ENCODE measurements at places on chromosomes 12 and 14.
A peak's percentile ranks its signal among the peaks of the same experiment; 100 is the strongest.

- DNase-seq, result no peak
Observed at GRCh38 chr12:79402606-79403005, 288.2 kb downstream of the PAWR start.

DNA sequence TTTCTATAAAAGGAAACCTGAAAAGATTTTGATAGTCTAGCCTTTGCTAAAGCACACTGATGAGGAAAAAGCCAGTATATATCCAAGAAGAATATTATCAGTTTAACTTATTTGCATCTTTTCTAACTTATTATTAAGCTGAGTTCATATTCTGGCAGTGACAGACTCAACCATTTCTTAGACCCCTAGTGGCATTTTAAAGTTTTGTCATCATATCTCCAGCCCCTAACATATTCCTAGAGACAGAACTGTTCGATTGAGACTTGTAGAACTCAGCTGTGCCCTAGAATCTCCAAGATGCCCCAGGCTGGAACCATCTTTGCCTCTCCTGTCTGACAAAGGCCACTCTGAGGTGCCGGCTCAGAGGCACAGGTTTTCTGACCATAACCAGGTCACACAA is 365.6 kb downstream of the NELL2 start:
- DNase-seq, result no peak

DNA sequence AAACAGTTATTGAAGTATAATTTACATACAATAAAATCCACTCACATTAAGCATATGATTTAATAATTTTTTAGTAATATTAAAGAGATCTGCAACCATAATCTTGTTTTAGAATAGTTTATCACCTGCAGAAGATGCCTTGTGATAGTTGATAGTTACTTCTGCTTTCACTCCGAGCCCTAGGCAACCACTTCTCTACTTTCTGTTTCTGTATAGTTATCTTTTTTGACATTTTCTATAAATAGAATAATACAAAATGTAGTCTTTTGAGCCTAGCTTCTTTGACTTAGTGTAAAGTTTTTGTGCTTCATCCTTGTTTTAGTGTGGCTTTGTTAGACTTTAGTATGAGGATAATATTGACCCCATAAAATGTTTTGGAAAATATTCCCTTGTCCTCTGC is 111.0 kb downstream of the MNAT1 start:
- no peak for DNase-seq

DNA sequence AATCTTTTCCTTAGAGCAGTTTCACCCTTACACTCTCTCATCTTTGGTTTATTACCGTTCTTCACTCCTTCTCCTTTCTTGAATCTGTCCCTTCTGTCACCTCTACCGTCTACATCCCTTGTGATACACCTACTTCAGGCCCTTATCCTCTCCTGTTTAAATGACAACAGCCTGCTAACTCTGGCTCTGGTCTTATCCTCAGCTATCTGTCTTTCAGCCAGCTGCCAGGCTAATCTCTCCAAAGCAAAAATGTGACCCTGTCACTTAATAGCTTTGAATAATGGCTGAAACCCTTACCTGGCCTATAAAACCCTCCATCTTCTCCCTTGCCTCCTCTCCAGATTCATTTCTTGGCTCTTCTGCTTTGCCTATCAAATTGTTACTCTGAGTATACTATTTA is 32.3 kb downstream of the BEST3 start:
- DNase-seq, result no peak

DNA sequence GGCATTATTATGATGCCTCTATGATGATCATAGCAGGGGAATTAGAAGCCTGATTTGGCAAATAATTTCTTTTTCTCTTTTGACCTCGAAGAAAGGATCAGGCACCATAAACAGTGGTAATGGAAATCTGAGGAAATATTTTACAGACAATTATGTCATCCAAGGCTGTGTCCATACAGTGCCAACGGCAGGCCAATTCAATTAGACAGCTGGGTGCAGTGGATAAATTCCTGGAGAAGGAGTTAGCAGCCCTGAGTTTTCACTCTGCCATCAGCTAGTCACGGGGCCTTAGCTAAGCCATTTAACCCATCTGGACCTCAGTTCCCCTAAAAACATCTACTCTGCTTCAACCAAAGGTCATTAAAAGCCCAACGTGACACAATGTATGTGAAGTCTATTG is 4.1 kb downstream of the TPH2 start:
- no peak for DNase-seq

- peak; percentile 2 for DNase-seq
Observed at GRCh38 chr14:88590173-88590572, 27.3 kb downstream of the ZC3H14 start.

- DNase-seq, result no peak
Observed at GRCh38 chr12:131511391-131511802, 199.5 kb upstream of the SFSWAP start.

DNA sequence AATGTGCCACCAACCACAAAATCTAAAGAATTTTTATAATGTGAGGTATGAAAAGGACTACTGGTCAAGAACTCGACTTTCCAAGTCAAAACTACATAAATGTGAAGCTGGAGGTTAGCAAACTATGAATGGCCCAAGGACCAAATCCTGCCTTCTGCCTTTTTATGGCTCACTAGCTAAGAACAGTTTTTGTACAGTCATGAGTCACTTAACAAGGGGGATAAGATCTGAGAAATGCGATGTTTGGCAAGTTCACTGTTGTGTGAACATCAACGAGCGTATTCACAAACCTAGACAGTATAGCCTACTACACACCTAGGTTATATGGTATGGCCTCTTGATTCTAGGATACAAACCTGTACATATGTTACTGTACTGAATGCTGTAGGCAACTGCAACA is 28.2 kb downstream of the FERMT2 start:
- no peak for DNase-seq

- DNase-seq, result no peak
Observed at GRCh38 chr14:23056956-23057756, at the start of gene CDH24. Gene CDH24, minus strand, starts transcription at chr14:23057520. Its CDS starts 1,787 bp downstream, at chr14:23055733.

- DNase-seq, result no peak
Observed at GRCh38 chr14:87628129-87628528, 364.9 kb downstream of the GALC start.

GRCh38 chr12:112191840-112192321 is 66.5 kb downstream of the TRAFD1 start:
- DNase-seq, result no peak

- DNase-seq, result no peak
Observed at GRCh38 chr12:3316776-3317480, 174.1 kb upstream of the PRMT8 start.

DNA sequence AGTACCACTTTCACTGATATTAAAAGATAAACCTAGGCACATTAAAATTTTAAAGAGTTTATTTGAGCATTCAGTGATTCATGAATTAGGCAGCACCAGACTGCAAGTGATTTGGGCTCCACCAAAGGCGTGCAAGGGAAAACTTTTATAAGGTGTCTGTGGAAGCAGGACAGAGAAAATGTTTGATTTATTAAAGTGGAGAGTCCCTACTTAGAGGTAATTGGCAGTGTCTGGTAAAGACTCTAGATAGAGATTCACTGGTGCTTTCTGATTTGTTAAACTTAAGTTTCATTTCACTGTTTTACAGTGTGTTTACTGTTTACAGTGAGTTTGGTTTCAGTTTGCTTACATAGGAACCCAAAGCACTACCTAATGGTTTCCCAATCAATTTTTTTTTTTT is 72.8 kb downstream of the ANKS1B start:
- no peak for DNase-seq

DNA sequence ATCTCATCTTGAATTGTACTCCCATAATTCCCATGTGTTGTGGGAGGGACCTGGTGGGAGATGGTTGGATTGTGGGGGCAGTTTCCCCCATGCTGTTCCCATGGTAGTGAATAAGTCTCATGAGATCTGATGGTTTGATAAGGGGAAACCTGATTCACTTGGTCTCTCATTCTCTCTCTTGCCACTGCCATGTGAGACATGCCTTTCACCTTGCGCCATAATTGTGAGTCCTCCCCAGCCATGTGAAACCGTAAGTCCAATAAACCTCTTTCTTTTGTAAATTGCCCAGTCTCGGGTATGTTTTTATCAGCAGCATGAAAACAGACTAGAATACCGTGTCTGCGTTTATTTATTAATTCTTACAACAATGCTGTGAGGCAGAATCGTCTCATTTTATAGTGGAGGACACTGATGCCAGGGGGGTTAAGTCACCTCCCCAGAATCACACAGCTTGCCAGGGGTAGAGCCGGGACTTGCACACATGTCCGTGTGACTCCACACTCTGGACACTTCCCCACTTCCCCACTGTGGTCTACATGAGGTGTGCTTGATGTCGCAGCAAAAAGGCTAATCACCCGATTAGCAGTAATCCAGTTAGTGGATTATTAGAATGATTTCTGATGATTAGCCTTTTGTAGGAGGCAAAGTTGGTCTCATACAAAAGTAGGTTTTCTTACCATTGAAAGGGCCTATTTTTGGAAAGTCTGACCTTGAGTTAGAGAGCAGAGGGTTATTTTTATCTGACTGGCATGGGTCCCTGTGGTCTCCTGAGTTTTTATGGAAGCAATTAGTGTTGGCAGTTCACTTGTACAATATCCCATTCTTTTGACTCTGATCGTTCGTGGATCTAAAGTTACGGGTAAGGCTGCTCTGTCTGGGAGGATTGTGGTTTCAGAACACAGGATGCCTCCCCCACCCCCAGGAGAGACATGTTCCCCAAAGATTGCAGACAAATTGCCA is 47.4 kb upstream of the BCL7A start:
- DNase-seq, result no peak

- no peak for DNase-seq
Observed at GRCh38 chr12:114974333-114974732, 290.4 kb upstream of the TBX3 start.

DNA sequence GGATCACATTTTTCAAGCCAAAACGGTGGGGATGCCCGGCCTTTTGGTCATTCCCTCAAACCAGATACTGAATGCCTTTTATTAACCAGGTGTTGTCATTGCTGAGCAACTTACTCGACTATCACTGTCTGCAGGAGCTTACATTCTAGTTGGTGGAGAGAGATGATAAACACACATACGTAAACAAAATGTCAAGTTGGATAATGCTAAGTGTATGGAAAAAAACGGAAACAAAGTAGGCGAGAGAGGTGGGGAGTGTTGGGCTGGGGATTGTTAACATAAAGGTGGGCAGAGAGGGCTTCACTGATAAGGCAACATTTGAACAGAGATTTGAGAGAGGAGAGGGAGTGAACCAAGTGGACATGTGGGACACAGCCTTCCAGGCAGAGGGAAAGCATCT is 4.5 kb downstream of the C12orf43 start:
- no peak for DNase-seq

- no peak for DNase-seq
Observed at GRCh38 chr12:122067966-122068365, 10.6 kb upstream of the MLXIP start.

GRCh38 chr14:26594756-26595545 is 2.9 kb downstream of the NOVA1 start:
- no peak for DNase-seq

DNA sequence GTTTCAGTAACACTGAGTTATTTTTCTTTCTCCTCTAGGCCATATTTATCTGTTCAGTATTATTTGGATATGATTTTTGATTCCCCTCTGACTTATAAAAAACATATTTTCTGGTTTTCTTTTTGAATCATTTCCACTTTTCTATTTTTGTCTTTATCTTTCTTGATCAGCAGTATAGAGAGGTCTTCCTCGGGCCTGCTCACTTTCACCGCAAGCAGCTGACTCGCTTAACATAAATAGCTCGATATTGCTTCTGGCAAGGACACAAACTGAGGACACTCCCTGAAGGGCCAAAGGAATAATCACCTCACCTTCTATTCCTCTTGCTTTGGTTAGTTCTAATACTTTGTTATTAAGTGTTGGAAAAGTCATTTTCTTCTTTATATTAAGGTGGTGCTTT is 25.8 kb upstream of the TRHDE start:
- no peak for DNase-seq

DNA sequence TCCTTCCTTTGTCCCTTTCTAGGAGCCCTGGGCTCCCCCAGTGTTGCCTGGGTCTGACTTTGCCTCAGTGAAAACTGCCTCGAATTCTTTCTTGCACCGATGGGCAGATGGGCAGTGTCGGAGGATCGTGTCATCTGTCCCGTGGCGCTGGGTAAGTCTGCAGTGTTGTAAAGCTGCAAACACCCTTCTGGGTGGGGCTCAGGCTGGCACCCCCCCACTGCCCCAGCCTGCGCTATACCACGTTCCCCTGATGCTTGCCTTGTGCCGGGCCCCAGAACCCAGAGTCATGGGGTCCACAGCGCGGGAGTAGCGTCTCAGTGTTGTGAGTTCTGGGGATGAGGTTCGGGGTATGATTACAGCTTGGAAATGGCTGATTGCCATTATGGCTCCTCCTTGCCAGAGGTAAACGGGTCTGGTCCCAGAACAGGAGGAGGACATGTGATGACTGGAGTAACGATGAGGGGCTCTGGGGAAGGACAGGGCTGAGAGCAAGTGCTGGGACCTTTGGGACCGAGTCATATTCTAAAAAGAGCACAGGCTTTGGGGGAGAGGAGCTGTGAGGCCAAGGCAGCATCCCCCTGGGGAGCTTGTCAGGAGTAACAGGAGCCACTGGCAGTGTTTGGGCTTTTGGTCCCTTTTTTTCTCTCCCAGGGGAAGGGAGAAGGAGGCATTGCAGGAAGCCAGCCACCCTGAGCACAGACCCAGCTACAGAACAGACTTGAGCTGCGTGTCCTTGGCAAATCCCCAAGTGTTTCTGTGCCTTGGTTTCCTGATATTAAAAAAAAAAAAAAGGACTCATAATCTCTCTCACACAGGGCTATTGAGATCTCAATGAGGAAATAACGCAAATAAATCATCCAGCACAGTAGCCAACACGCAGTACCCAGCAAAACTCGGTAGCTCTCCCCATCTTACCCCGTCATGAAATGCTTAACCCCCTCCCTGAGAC is 4.3 kb downstream of the RTL1 start:
- no peak for DNase-seq

- DNase-seq, result no peak
Observed at GRCh38 chr12:2609020-2609419, 185.8 kb upstream of the FKBP4 start.

- no peak for DNase-seq
Observed at GRCh38 chr12:25480145-25480544, 72.9 kb downstream of the LMNTD1 start.

DNA sequence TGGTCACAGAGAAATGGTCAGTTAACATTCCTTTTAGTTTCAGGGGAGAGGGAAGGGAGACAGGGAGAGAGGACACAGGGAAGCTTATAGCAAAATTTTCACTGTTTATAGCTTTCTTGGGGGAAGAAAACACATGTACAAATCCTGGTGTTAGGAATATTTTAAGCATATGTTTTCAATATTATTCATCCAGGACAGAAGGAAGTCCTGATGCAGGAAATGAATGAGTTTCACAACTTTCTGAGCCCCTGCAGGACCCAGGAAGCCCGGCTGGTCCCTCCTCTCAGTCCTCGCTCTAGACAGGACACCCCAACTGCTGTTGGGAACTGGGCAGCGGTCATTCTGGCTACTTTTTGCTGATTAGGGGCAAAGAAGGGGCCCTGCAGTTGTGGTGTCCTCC is 71.1 kb upstream of the ZDHHC17 start:
- DNase-seq, result no peak
